ENCODE measurements at places on chromosomes 4 and X.

DNA sequence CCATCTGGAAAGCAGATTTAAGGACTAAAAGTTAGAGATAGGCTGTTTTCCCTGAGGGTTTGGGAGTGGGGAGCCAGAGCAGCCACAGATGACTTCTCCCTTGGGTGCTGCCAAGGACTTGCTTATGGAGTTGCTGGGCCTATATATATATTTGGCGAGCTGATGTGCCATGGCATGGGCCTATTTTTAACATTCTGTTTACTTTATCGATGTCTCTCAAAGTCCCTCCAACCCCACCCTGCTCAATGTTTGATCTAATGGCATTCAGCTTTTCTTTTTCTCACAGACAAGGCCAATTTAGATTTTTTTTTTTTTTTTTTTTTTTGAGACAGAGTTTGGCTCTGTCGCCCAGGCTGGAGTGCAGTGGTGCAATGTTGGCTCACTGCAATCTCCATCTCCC, 6.1 kb upstream of the CUL4B start:
- DNase-seq = no peak

DNA sequence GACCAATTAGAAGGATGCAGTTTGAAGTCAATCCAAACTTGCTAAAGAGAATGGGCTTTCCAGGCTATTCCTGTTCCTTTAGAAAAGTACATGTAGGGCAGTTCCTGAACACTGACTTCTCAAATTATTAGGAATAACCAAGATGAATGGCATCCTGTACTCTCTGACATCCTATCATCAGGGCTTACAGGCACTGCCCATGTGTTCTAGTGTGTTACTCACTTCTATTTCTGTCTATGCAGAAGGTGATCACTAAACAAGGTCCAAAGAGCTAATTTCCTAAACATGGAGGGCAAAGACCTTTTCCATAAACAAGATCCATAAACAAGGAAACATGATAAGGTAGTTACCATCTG, 53.6 kb downstream of the AWAT2 start:
- no peak for DNase-seq

- DNase-seq = no peak
Measured at GRCh38 chrX:108216919-108217571, 125.5 kb downstream of the ATG4A start.

GRCh38 chr4:161583549-161583948, 580.3 kb downstream of the FSTL5 start:
- no peak for DNase-seq

DNA sequence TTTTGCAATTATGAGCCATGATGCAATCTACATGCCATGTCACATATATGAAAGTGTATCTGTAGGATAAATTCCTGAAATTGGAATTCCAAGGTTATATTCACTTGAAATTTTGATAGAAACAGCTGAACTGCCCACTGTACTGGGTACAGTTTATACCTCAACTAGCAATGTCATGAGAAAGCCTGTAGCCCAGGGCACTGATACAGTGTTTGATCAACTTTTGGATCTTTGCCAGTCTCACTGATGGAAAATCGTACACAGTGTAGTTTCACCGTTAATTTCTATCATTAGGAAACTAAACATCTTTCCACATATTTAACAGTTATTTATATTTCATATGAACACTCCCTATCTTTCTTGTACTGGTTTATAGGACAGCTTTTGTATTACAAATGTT, 34.2 kb downstream of the TAPT1 start:
- DNase-seq = no peak

All from cortex of kidney (tissue), 1 donor.